ENCODE measurements at places on chromosomes 11 and 22. TPM values are rescaled to one million over a fixed set of nuclear protein-coding genes. Genes with fewer than 3 reads are reported as not detected.

SCGB2A2 gene
- total RNA-seq: not detected

ART5 gene
- total RNA-seq: not detected

TSGA10IP gene
- total RNA-seq: not detected

PLEKHA7 gene
- 0.96 TPM for total RNA-seq
